Effector CD4-positive, alpha-beta T cell (primary cell): ENCODE measurements at places on chromosomes 1 and 21.

GRCh38 chr1:30277415-30277814 lies 446.0 kb downstream of the MATN1 start:
- no peak for DNase-seq

DNA sequence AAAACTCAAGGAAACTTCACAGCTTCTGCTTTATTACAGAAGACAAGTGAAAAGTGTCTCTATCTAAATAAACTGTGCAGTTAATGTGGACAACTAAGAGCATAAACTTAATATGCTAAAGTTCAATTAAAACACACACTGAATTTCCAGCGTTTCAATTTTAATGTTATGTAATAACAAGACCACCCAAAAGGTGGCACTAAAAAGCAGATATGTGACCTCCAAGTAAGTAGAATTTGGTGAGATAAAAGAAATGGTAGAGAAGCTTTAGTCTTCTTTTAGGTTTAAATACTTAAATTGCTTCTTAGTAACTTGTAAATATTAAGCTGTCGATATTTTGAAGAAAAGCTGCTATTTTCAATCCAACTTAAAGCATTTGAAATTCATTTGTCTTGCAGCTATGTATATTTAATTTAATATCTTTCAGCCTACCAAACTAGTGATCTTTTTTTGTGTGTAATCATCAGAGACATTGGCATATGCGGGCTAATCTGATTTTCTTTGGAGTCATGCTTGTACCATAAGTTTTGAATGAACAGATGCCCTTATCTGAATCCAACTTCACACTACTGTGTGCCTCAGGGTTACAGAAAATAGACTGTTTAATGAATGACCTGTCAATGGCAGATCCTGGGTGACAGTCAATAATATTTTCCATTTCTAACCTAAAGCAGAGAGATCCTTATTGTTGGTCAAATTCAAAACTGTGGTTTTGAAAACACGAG lies 36.5 kb upstream of the ADAMTS1 start:
- DNase-seq = no peak

GRCh38 chr1:207740207-207740606 lies 11.6 kb upstream of the CD46 start:
- no peak for DNase-seq

DNA sequence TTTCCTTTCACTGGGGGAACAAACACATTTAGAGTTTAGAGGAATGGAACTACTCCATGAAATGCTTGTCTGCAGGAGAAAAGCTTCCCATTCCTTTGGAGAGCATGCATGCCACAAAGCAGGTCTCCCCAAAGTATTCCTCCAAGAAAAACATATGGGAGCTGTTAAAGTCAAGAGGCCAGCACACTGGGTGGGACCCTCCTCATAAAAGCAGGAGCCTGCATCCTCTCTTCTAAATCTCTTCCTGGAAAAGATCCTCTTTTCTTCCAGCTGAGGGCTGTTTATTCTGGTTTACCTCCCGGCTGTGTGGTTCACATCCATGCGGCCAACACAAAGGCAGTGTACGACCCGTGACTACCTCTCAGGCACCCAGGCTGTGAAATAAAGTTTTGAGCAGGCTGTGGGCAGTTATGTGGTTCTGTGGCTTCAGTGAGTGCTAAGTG lies 103.4 kb downstream of the TENT5C start:
- no peak for DNase-seq

GRCh38 chr1:145949219-145949618 lies 8.6 kb downstream of the LIX1L start:
- no peak for DNase-seq

- DNase-seq = peak; percentile 5
Measured at GRCh38 chr21:31732597-31733550, 956 bp upstream of the SCAF4 start.

- DNase-seq = no peak
Measured at GRCh38 chr1:53740621-53741105, 1.7 kb upstream of the GLIS1 start.

DNA sequence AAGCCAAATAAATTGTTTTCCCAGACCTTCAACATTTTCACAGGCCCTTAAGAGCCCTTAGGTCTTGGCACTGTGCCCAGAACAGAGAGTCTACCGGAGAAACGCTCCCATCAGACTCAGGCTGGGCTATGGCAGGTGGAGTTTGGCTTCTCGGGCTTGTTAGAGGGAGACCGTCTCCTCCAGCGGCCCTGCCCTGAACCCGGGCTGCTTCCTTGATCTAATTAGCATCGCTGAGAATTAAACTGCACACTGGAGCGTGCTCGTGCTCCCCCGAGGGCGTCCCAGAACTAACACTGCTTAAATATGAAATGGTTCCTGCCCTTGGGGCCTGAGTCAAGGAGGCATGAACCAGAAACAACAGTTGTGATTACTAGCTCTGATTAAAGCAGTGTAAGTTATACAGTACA lies 634.4 kb downstream of the MATN1 start:
- no peak for DNase-seq

DNA sequence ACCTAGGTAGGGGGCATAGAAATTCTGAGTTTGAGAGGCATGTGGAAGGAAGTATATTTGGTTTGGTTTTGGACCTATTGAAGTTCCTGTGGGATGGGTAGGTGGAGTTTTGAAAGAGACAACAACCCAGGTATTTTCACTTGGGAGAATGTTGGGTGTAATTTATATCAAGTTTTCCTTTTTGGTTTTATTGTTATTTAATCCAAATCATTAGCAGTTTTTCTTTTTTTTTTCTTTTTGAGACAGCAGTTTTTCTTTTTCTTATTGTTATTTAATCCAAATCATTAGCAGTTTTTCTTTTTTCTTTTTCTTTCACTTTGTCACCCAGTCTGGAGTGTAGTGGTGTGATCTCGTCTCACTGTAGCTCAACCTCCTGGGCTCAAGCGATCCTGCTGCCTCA lies 30.1 kb downstream of the RNF11 start:
- DNase-seq = no peak

DNA sequence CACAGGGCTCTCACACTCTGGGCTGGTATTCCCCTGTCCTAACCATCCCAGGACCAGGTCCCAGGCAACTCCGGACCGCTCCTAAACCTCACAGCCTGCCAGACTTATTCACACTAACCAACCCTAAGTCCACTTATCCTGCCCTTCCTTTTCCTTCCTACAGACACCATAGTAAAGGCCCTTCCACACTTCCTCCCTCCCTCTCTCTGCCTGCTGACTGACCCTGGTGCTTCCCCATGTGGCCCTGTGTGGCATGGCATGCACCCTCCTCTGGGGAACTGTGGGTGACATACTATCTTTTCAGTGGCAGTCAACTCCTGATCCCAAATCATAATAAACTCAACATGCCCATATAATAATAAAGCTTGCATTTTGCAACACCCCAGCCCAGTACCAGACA lies 155.1 kb upstream of the DNAH14 start:
- DNase-seq = no peak

DNA sequence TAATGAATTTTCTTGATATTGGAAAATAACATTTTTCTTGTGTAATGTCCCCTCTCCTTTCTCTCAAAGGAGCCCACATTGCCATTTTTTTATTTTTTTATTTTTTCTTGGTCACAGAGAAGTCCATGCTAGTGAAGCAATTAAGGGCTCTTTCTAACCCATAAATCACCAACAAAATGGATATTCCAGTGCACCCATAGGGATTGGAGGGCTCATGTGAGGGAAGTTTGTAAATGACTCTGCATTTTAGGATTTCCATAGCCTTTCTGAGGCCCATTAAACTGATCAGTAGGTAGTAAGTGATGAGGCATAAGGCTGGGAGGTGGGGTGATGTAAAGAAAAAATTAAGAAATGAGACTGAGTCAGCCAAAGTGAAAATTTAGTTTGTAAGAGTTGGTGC lies 55.9 kb upstream of the JAK1 start:
- DNase-seq = no peak

DNA sequence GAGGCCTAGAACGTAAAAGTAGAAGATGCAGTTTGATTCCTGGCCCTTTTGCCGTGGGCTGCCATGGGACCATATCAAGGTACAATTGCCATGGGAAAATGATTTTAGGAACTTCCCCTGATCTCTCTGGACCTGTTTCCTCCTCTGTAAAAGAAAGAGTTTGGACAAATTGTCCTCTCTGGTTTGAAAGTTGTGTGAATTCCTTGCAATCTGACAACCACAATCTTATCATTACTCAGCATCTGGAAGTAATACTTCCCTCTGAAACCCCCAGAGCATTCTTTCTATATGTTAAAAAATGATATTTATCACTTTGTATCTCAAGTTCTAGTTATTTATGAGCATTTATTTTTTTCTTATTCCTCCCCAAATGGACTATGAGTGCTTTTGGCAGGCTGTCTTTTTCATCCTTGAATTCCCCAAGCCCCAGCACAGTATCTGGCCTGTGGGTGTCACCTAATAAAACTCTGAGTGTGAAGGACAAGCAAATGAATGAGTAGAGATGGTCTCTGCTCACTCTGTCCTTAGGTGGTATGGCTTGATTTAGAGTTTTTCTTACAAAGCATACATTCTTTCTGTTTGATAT lies 181.1 kb downstream of the DYRK1A start:
- no peak for DNase-seq

- no peak for DNase-seq
Measured at GRCh38 chr21:41758550-41758949, 8.3 kb downstream of the RIPK4 start.

DNA sequence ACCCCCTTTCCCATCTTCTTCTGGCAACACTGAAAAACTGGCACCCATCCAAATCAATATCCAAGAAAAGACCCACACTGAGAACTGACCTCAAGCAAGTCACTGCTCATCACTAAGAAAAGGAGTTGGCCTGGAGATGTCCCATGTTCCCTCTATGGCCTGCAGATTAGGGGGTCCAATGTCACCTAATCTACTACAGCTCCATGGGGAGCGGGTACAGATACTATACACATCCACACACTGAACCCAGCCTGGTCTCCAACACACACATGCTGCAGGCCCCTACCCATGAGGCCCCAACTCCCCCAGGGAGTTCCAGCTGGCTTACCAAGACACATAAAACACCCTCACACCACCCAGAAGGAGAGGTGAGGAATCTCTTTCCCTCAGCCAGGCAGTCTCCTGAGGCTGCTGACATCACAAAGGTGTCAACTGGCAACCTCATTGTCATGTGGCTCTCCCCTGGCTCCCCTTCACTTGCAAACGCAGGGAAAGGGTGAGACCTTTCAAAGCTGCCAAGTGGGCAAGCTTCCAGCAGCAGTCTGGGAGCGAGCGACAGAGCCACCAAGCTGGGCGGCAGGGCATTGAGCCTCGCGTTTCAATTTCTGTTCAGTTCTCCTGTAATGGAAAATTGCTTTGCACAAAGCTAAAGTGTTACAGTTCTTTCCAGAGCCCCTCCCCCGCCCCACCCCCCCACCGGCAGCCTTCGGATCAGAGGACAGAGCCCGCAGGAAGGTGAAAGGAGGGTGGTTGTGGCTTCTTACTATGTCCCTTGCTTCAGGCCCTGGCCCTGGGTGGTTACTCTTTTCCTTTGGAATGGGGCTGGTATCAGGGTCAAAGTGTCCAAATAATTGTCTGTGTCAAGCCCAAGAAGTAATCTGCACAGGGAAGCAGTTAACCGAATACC lies at the start of gene LRRC52:
Gene LRRC52 (plus strand): TSS at position 469 of the 907 bp plus-strand sequence. CDS start 297 bp downstream, at position 766.
- no peak for DNase-seq

DNA sequence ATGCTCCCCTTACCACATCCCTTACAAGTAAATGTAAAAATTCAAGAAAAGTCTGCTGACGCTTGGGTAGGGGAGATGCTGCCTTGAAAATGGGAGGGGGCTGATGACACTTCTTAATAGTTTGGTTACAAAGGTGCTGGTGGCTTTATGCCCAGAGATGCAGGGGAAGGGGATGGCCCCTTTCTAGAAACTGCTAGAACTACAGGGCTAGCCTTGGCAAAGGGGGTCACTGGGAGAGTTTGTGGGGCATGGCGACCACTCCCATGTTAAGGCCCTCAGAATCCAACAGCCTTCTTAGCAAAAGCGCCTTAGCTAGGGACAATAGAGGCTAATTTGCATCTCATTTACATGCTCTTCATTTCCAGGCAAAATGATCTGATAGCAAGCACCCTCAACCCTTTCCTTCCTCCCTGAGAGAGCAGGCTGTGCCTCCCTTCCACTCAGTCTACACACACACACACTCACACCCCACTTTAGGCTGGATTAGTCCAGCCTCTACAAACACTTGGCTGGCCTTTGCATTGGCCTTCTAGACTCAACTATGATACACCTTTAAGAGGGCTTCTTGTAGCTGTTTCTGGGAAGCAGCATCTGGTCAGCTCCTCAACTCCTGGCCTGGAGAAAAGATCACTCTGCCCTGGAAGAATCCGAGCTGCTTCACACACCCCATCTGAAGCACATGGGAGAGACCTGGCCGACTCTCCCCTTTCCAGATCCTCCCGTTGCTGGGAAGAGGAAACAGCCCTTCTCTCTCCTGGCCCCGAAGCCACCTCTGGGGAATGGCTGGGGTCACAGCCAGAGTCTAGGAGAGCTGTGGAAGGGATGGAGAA lies 1.7 kb downstream of the SEMA6C start:
- DNase-seq = no peak

DNA sequence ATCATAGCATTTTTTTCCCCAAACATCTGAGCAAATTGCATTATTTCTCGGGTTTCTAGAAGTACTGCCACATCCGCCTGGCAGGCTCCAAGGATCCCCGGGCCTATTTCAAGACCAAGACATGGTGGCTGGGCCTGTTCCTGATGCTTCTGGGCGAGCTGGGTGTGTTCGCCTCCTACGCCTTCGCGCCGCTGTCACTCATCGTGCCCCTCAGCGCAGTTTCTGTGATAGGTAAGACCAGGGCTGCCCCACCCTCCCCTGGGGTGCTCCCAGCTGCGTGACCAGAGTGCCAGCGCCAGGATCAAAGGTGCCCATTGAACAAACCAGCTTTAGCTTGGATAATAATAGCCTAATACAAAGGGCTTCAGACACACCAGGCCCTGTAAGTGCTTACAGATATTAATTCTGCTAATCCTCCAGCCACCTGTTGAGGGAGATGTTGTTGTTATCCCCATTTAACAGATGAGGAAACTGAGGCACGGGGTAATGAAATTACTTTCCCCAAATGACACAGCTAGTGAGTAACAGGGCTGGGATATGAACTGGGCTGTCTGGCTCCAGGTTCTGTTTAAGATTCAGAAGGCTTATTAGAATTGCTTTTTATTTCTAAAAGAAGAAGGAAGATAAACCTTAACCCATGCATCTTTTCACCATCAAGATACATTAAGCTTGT lies 26.5 kb downstream of the NIPAL3 start:
- DNase-seq = no peak

DNA sequence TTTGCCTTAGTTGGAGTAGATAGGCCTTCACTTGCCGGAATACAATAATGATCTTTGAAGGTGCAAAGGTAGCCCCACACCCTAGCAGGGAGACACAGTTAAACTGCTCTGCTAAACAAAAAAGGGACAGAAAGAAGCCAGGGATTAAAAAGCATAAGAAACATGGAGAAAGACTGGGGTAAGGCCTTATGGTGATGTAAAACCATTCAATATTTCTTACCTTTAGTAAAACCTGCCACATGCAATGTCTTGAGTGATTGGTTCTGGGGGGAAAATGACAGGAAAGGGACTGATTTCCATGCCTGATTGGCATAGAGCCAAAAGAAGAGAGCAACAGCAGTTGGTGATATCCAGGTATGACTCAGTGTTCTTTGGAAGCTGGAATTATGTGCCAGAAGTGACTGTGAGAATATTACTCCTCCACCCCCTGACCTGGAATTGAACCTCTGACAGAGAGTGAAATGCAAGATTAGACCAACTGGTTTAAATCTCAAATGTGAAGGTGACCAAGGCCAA lies 8.1 kb downstream of the DNASE2B start:
- no peak for DNase-seq

GRCh38 chr21:45721671-45722070 lies 78.1 kb downstream of the PCBP3 start:
- DNase-seq = no peak

- no peak for DNase-seq
Measured at GRCh38 chr1:97904534-97904933, 16.3 kb downstream of the DPYD start.
